ENCODE measurements at places on chromosomes 7 and 10. TPM values are rescaled to one million over a fixed set of nuclear protein-coding genes. Genes with fewer than 3 reads are reported as not detected.
A peak's percentile ranks its signal among the peaks of the same experiment; 100 is the strongest.

- no peaks in the 10 kb centered on the region for H3K36me3 ChIP-seq
- no peak overlapping the region for H3K27ac ChIP-seq
- no peaks in the 10 kb centered on the region for H3K27me3 ChIP-seq
- H3K4me1 ChIP-seq, result no peaks in the 10 kb centered on the region
- H3K4me3 ChIP-seq, result no peak overlapping the region
- DNase-seq, result no peak
These were observed 223.8 kb downstream of the ZMYND11 start for GRCh38 chr10:359093-359492.

DNA sequence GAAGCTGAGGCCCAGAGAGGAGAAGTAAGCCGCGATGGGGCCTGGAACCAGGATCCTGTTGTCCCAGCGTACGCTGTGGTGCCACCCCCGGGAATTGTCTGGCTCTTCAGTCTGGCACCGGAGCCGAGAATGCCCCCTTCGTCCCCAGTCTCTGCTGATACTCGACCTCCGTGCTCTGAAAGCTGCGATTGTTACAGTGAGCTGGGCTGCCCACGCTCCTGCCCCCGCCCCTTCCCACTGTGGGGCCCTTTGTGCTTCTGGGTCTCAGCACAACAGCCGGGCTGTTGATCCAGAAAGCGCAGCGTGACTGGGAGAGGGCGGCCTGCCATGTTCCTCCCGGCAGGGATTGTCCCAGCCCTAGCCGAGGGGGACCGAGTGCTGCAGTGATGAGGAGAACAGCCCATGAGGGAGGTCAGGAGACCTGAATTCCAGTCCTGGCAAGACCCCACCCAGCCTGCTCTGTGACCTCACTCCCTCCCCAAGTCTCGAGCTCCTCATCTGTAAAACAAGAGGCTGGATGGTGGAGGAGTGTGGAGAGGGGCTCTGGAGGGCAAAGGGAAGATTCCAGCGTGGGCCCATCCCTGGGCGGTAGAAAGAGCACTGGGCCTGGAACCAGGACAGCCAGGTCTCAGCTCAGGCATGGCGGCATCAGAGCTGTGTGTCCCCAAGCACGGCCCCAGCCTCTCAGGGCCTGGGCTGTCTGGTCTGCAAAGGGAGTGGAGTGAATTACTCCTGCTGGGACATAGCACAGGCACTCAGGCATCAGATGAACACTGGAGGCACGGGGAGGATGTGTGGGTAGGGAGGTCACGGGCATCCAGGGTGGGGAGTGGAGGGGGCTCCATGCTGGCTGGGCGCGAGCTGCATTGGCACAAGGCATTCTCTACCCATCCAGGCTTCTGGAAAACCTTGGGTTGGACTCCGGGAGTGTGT is 43.6 kb downstream of the TSPAN15 start:
- H3K27ac ChIP-seq, result peak overlapping the region; percentile 53
- no peaks in the 10 kb centered on the region for H3K36me3 ChIP-seq
- no peaks in the 10 kb centered on the region for H3K27me3 ChIP-seq
- H3K4me1 ChIP-seq, result peaks cover 25% of the 10 kb centered on the region

LBX1 gene
- total RNA-seq, result not detected

DNA sequence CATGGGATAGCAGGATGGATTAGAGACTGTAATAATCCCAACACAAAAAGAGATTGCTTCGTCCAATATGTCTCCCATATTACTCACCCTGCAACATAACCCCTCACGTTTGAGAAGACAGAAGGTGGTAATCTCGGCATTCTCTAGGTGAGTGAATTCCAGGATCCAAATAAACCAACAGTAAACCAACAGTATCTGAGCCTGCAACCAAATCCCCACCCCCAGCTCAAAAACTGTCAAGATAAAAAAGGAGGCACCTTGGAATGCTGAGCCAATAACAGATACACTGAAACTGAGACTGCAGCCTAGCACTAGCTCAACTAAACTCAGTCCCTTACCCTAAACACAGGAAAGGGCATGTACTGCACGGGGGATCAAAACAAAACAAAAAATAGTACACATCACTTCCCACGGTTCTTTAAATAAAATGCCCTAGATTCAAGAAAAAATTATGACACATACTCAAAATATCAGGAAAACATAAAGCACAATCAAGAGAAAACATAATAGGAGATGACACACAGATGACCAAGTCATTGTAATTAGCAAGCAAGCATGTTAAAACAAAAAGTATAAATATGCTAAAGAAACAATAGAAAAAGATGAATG is 28.0 kb downstream of the IPMK start:
- H3K4me1 ChIP-seq, result no peaks in the 10 kb centered on the region
- H3K27ac ChIP-seq, result no peak overlapping the region

DNA sequence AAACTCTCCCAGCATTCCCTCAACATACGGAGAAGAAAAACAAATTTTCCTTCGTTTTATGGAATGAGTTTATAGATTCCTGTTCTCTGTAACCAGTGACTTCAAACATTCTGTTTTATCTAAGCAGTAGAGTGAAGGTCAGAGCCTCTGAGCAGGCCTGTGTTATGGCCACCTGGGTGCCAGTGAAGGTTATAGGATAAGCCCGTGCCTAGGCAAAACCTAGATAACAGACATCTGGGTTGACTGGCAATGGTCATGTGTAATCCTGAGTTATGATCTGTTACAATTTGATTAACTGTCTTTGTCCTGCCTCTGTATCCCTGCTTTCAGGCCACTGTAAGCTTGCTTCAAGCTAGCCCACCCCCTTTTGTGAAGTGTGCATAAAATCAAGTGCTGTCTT is 8.3 kb downstream of the LSM5 start:
- H3K4me3 ChIP-seq, result no peak overlapping the region
- no peaks in the 10 kb centered on the region for H3K27me3 ChIP-seq
- H3K27ac ChIP-seq, result no peak overlapping the region
- no peak for DNase-seq
- no peaks in the 10 kb centered on the region for H3K36me3 ChIP-seq
- no peaks in the 10 kb centered on the region for H3K4me1 ChIP-seq

ADAM12 gene
- not detected for total RNA-seq
